NCI-H460 (cell line): ENCODE measurements at places on chromosomes 3 and 15. TPM values are rescaled to one million over a fixed set of nuclear protein-coding genes. Genes with fewer than 3 reads are reported as not detected.

GRCh38 chr3:124142389-124142970 is 150.6 kb upstream of the ROPN1 start:
- no peak for DNase-seq

DNA sequence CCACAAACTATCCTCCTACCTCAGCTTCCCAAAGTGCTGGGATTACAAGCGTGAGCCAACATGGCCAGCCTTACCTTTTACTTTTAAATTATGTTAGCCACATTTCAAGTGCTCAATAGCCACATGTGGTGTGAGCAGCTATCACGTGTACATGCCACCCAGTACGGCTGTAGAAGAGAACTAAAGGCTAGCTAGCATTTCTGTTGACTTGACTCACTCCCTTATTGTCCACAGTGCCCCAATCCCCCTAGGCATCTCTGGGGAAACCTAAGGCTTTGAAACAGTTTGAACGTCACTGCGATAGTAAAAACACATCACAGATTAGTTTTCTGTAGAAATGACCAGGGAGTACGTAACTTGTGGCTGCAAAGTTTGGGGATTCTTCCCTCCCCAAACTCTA is 12.0 kb downstream of the C15orf40 start:
- no peak for DNase-seq

PSMD2 gene
- total RNA-seq: 140 and 164 TPM in 2 replicates

DNA sequence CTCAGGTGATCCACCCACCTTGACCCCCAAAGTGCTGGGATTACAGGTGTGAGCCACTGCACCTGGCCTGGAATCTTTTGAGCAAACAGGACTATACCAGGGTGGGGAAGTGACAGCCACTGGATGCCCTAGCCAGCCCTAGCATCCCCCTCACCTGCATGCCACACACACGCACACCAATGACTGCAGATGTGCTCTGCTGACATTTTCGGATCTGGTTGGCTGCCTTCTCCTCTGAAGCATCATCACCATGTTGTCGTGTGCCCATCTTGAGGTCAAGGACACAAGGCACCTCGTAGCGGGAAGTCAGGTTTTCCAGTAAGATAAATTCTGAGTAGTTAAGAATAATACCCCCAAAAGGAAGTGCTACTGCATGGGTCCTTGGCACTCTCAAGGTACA is 3.7 kb upstream of the NCKIPSD start:
- DNase-seq: no peak

GRCh38 chr3:106768941-106769480 is 608.2 kb upstream of the CCDC54 start:
- DNase-seq: no peak

DNA sequence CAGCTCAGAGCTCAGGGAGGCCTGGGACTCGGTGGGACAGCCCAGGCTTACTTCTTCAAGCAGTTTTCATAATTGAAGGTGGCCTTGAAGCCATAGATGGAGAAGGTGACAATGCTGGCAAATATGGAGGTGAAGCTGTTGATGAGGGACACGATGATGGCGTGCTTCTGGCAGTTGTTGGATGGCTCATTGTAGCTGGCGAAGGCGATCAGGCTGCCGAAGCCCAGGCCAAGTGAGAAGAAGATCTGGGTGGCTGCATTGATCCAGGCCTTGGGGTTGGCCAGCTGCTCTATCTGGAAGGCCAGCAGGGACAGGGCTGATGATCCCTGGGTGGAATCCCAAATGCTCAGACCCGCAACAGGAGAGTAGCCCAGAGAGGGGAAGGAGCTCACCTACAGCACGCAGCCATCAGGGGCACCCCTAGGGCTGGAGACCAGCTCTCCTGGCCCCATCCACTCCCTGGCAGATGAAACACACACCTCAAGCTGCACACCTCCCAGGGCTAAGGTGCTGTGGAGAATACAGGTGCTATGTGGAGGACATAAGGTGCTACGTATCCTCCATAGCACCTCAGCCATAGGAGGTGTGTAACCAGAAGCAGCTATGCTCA is 25.1 kb downstream of the SLC6A20 start:
- DNase-seq: no peak

KLHL6 gene
- total RNA-seq: not detected in 2 replicates

LDHAL6B gene
- not detected in 2 replicates for total RNA-seq

IL12A gene
- total RNA-seq: 3.1 and 5.3 TPM in 2 replicates

AMOTL2 gene
- total RNA-seq: 38.6 and 42.3 TPM in 2 replicates

DNA sequence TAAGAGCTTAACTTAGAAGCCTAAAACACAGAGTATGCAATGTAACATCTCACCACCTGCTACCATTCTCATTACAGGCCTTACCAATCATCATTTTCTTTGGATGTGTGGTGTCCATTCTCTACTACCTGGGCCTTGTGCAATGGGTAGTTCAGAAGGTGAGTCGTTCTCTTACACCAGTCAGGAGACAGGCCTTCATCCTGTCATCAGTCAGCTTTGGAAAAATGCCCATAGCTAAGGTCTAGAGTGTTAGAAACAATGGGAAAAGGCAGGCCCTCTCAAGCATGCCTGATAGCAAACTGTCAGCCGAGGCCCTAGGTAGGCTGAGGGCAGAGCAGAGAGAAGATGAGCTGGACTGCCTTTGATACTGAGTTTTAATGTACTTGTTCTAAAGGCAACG is 13.5 kb downstream of the SLC28A2 start:
- DNase-seq: no peak

GRCh38 chr3:36678216-36679013 is 85.9 kb downstream of the DCLK3 start:
- no peak for DNase-seq

DNA sequence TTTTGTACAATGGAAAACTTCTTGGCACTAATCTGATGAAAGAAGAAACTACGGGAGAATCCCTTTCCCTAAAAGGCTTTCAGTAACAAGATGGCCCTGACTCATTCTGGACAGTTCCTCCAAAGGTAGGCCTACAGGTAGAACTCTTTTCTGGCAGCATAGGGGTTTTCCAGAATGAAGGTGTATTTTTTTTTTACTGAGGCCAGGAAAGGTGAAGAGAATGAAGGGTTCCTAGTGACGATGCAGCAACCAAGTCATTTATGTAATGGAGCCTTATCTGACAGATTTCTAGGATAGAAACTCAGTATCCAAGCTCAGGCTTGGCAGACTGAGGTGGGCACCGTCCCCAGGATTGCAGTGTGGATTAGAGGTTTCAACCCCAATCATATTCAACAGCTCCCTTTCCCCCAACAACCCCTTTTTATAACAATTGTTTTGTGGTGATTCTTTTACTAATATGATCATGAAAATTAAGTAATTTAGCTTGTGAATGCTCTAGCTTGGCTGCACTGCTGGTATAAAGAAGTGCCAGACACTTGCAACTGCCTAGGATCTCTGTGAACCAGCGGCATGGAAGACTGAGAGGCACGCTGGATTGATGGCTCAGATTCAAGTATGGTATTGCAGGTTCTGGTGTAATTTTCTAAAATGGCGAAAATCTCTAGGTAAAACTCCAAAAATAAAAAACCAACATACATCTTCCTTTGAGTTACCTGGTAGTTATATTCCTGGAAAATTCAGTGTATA is 8.7 kb upstream of the TRIM69 start:
- no peak for DNase-seq

DNA sequence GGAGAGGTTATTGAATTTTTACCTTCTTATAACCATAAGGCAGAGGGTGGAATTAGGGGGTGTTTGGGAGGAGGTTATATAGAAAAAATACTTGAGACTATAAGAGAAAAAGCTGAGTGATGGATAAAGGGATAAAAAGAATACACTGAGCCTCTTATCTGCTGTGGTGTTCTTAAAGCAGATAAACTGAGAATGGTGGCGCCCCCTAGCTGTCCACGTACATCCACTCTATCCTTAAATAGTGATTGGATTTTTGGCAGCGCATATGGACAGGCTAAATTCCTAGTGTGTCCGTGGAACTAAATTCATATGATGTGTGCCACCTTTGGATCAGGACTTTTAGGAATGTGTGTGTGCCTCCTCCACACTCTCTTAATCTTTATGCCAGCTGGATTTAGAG is 121.1 kb downstream of the OXSM start:
- no peak for DNase-seq

- DNase-seq: no peak
These were observed 41.2 kb downstream of the MYO5C start for GRCh38 chr15:52254391-52254790.

GRCh38 chr3:126752303-126753190 is 48.5 kb downstream of the CHCHD6 start:
- peak; percentile 69 for DNase-seq

DNA sequence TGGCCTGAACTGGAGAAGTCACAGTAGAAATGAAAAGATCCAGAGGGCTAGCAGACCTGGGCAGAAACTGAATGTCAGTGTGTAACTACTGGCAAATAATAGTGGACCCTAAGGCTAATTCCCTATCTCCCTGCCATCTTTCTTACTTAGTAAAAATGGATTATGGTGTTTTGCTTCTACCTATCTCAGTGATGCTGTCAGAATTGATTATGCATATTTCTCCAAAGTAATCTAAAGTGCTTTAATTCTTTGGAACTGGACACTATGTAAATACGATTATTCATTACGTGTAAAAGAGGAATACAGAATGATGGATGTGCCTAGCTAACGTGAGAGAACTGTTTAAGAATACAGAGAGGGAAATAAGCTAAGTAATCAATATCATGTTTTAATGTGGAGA is 651.9 kb downstream of the NLGN1 start:
- DNase-seq: no peak

GRCh38 chr3:89606151-89606550 is 498.7 kb downstream of the EPHA3 start:
- no peak for DNase-seq

- DNase-seq: no peak
These were observed 6.2 kb upstream of the IP6K1 start for GRCh38 chr3:49792371-49793150.

DNA sequence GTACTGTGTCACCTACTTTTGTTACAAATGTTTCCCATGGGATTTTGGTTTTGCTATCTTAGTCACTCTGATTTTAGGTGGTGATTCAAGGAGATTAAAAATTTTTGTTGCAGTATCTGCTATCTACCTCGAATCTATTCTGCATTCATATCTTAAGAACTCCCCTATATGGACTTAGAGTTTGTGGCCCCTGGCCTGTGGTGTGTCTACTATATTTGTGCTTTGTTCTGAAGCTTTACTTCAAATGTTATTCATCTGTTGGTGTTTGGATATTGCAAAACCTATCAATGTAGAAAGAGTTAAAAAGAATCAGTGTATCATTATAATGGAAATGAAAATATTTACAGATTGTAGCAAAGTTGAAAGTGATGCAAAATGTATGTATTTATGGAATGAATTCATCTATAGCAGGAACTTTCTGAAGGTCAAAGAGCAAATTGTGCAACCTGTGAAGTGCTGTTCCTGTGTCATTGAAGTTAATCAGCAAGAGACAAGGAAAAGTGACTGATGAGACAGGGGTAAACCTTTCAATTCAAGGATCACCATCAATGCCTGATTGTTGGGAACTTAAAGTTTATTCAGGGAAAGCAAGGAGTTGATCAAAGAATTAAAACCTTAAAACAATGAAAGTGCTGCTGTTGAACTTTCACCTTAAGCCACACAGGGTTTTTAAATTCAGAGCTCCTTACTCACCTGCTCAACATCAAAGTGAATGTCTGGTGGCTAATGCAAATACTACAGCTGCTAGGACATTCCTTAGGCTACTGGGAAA is 71.0 kb downstream of the SLMAP start:
- DNase-seq: no peak

- DNase-seq: no peak
These were observed 16.3 kb downstream of the SV2B start for GRCh38 chr15:91116113-91117067.

GRCh38 chr3:53887446-53887845 is 4.2 kb downstream of the SELENOK start:
- no peak for DNase-seq

USP8 gene
- total RNA-seq: 67.9 and 69.2 TPM in 2 replicates

- no peak for DNase-seq
These were observed 455.5 kb downstream of the MAGI1 start for GRCh38 chr3:65583188-65583587.

DNA sequence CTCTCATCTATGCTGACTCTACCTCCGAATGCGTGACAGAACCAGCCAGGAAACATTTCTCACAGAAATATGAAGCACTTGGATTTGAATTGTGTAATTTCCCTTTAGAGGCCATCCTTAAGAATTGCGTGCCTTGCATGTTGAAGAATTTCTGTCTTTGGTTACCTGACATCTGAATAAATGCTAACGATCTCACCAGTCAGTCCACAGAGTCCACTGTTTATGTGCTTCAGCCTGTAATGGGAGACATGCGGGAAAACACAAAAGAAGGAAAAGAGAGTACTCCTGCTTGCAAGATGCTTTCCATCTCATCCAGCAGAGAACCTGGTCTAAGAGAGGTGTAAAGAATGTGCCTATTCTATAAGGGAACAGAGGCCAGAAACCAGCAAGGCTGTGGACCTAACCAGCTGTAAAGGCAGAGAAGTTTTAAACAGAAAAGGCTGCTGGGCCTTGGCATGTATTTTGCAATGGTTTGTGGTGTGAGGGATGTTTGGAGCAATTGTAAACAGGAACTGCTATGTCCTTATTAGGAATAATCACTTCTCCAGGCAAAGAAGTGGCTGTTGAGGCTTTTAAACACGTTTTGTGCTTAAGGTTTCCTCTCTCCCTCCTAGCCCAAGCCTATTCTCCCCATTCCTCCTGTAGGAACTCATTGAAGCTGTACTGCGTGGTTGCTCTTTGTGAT is 36.4 kb upstream of the BOC start:
- no peak for DNase-seq

- no peak for DNase-seq
These were observed 92.8 kb downstream of the DNAH12 start for GRCh38 chr3:57451150-57451846.

DNA sequence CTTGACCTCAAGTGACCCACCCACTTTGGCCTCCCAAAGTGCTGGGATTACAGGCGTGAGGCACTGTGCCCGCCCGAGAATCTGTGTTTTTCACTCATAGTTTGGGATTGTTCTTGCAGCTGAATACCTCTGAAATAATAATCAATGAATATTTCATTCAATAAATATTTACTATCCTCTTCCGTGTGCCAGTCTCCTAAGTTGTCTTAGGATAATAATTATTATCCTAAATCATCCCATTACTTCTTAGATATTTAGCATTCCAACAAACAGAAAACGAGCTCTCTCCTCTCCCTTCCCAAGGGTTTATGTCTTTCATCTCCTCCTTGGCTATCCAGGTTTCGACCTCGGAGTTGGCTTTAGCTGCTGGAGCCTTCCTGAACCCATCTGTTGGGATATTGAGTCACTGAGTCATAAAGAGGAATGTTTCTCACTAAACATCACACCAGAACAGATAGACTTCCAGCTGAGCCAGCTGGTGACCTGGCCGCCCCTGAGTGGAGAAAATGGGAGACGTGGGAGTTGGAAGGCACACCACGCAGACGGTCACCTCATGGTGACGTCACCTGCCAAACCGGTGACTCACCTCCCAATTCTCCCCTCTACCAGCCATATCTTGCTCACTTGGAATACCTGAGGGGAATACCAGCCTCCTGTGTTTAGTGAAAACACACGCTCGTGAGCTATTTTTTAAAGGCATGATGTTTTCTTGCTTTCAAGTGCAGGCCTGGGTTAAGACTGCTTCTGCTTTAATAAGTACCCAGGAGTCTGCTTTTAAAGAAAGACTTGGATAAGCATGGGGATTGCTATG is 43.9 kb downstream of the BHLHE40 start:
- peak; percentile 79 for DNase-seq
